ENCODE measurements at places on chromosomes 3 and 15.

GRCh38 chr3:8143186-8143585 lies 358.4 kb upstream of the LMCD1 start:
- DNase-seq, result no peak

DNA sequence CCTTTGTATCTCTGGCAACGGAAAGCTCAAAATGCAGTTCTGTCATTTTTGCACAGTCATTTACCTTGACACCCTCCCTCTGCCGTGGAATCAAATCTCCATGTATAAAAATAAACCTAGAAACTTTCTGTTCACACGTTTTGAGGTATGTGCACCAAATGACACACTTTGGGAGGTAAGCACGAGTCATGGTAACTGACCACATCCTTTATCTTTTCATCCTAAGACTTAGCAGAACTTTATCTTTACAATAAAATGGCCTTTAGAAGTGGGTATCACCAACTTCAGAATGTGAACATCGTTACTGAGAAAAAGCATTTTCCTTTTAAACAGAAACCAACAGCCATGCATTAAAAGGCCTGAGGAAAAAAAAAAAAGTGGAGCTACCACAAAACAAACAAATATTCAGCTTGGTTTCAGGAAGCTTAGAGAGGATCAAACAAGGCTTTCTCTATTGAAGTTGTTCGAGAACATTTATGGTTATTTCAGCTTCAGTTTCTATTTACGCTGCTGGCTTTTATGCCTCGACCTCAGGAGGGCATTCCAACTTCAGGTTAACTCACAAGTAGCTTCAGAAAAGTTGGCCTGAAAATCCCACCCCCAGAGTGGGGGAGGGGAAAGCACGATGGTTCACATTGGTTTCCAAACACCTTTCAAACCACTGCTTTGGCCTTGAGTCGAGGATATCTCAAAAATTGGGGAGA lies 171.1 kb upstream of the ICE2 start:
- DNase-seq, result peak; percentile 64

DNA sequence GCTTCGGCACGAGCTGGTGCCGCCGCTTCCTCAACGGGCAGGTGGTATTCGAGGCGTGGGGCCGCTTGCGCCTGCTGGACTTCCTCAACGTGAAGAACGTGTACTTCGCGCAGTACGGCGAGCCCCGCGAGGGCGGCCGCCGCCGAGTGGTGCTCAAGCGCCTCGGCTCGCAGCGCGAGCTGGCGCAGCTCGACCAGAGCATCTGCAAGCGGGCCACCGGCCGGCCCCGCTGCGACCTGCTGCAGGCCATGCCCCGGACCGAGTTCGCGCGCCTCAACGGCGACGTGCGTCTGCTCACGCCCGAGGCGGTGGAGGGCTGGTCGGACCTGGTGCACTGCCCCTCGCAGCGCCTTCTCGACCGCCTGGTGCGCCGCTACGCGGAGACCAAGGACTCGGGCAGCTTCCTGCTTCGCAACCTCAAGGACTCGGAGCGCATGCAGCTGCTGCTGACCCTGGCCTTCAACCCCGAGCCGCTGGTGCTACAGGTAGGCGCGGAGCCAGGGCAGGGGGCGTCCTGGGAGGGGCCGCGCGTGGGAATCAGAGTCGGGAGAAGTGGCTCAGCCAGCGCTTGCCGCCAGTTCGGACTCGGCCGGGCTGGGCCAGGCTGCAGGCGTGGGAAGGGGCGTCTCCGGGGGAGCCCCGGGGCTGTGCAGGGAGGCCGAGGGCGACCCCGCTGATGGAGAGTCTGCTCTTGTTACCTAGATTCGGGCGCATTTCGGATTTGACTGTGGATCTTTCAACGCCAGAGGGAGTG lies 1.1 kb downstream of the DIPK2A start:
- peak; percentile 52 for DNase-seq

DNA sequence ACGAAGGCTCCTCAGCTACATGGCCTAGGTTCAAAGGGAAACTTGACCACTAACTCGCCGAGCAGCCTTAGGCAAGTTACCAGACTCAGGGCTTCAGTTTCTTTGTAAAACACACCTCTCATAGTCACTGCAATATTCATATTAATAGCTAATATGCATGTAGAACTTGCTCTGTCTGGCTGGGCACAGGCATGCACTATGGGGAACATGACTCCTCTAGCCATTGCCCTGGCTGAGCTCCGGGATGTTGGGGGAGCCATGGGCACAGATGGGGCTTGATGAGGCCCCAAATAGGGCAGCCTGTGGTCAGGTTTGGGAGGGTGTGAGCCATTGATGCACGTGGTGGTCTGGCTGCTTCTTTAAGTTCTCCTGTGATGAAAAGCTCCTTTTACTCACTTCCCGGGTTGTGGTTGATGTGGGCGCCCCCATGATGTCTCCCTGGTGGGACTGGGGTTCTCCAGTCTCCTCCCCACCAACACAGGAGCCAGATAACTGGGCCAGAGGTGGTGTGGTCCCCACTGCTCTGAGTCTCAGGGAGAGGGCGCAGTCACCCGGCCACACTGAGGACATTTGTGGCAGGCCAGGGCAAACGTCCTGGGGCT lies 29.4 kb upstream of the DUSP7 start:
- DNase-seq, result no peak

GRCh38 chr3:173502983-173503568 lies 105.5 kb downstream of the NLGN1 start:
- DNase-seq, result no peak

GRCh38 chr3:117691526-117691925 lies 981.9 kb downstream of the TUSC7 start:
- DNase-seq, result no peak

GRCh38 chr3:193194371-193194770 lies 46.7 kb upstream of the PLAAT1 start:
- DNase-seq, result no peak

DNA sequence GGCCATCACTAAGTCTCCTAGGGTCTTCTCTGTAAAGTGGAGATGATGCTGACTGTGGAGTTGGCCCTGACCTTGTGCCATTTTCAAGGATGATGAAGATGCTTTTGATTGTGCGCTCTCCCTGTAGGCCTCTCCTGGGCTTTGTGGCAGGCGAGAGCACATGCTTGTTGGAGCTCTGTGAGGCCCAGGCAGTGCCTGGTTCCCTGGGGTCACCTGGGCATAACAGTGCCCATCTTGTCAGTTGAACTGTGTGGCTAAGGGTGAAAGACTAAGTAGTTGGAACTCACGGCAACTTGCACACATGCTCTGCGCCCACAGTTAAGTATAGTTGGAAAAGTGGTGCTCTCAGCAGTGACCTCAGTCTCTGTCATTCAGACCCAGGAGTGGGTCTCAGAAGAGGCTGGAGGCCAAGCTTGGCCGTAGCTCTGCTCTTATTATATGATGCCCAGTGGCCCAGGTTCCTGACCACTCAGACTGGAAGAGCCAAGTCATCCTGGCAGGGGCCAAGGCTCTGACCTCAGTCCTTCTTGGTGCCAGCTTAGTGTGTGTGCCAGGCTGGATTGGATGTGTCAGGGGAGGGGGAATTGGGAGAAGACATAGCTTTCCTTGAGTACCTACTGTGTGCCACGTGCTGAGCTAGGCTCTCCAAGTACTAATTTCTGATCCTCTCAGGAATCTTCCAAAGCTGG lies 154.6 kb downstream of the EEFSEC start:
- DNase-seq, result no peak

GRCh38 chr3:141608438-141608837 lies 121.6 kb downstream of the RASA2 start:
- no peak for DNase-seq

DNA sequence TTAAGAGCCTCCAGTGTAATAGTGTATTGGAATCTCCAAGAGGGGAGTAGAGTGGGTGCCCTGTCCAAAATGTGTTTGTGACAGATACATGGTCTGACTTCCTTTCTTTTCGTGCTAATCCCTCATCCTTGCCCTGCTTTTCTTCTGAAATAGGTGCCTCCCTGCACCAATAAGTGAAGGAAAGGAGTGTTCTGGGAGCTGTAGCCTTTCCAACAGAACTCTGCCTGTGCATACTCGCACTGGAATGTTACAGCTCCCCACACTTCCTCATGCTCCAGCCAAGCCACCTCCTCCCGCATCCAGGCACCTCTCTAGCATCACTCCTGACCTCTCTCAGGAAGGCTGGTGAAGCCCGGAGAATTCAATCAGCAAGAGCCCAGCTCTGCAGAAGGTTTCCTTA lies 478.0 kb downstream of the GABRG3 start:
- no peak for DNase-seq

DNA sequence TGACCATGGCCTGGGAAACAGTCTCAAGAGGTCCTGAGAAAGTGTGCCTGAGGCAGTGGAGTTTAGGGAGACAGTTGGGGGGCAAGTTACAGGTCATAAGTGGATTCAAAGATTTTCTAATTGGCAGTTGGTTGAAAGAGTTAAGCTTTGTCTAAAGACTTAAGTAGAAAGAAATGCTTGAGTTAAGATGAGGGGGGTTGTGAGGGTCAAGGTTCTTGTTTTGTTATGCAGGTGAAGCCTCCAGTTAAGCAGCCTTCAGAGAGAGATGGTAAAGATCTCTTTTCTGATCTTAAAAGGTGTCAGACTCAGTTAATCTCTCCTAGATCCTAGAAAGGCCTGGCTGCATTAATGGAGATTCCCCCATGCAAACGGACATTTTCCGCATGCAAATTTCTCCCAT lies 356.3 kb upstream of the C2CD4B start:
- DNase-seq, result no peak

- DNase-seq, result no peak
These were observed 316.7 kb upstream of the TBL1XR1 start for GRCh38 chr3:177513815-177514610.

GRCh38 chr3:159813822-159814531 lies 174.7 kb upstream of the IL12A start:
- no peak for DNase-seq

GRCh38 chr3:178257491-178257890 lies 278.7 kb upstream of the KCNMB2 start:
- no peak for DNase-seq

- no peak for DNase-seq
These were observed 585 bp downstream of the KIF23 start for GRCh38 chr15:69414701-69415167.

DNA sequence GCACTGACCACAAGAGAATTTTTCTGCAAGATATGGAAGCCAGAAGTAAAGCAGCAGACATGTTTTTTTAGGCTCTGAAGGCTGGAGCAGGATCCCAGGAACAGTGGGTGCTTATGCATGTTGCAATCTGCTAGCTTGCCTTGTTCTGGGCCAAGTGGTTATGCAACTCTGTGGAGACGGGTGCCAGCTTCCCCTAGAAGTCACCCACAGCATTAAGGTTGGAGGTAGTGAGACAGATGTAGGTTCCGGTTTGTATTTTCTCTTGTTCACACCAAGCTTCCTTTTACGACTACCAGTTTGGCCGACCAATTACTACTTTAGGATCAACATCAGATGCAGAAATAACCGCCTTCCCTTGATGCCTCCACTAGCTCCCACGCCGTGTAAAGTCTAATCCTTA lies 11.1 kb downstream of the DPH3 start:
- DNase-seq, result no peak

- DNase-seq, result no peak
These were observed 789.8 kb downstream of the TUSC7 start for GRCh38 chr3:117499189-117499870.

DNA sequence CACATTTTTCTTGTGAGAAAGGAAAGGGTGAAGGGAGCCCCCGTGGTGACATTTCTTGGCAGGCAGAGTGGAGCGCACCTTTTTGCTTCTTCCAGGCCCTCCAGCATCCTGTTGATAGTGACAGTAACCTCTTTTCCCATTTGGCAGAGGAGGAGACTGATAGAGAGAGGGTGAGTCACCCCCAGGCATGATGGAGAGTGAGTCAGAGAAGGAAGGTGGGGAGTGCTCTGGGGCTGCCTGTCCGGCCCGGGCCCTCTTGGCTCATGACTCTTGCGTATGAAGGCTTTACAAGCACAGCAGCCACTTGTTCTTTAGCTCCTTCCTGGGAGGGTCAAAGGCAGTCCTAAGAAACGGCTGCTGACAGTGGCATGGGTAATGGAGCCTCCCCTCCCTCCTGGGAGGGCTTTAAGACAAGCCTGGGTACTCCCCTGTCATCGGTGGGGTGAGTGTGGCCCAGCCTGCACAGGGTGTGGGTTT lies 16.0 kb downstream of the ANKRD63 start:
- DNase-seq, result no peak

DNA sequence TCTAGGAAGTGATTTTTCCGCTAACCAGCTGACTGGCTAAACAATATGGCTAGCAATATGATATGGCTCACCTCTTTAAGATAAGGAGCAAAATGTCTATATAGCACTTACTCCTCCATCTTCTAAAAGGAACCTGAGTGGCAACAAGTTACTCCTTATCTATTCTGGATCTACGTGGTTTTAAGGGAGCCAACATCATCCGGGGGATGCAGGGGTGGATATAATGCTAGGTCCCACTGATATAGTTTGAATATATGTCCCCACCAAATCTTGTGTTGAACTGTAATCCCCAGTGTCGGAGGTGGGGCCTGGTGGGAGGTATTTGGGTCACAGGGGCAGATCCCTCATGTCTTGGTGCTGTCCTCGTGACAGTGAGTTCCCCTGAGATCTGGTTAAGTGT lies 500.7 kb downstream of the FOXP1 start:
- DNase-seq, result no peak

DNA sequence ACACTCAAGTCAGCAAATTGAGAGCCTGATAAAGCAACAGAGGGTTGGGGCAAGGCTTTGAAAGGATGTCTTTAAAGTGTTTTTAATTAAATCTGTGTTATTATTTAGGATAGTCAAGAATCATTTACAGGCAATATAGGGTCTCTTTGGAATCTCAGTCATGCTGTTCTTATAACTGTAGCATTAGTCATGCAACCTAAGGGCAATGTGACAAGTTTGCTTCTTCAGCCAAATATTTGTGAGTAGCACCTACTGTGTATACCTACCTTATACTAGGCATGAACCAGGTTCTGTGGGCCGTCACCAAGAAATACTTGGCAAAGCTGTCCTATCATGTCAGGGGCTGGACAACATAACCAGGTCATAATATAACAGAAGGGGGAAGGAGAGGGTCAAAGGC lies 184.6 kb upstream of the TRIM42 start:
- no peak for DNase-seq

GRCh38 chr3:14256046-14256445 lies 77.4 kb downstream of the LSM3 start:
- no peak for DNase-seq

DNA sequence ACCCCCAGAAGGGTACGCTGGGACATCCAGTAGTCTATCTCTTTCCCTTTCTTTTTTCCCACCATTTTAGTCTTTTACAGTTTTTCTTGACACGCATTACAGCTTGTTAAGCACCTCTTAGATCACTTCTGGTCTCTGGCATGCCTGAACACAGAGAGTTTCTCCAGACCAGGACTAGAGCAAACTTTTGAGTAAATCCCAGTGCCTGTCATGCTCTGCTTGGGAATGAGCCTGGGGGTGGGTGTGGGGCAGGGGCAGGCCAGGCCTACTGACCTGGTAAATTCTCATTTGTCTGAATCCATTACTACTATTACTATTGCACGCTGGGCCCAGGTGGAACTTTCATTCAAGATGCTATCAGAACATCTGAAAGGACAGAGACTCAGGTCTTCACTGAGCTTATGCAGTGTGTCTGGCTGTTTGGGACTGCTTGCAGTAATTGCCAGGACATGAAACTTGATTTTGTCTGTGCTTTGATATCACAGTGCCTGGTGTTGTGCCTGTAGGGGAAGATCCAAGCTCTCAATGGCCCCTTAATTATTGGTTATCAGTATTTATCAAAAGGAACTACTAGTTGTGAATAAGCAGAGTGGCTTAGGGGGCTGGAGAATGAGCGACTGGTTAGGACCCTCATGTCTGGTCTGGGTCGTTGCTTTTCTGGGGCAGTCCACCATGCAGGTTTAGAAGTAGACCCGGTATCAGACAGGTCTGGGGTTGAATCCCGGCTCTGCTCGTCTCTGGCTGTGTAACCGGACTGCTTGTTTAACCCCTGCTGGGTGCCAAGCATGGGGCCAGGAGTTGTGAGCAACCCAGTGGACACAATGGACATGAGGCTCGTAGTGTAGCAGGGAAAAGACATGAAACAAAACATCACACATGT lies 196.1 kb upstream of the TLE3 start:
- DNase-seq, result no peak
